ENCODE measurements at places on chromosomes 1 and 21. TPM values are rescaled to one million over a fixed set of nuclear protein-coding genes. Genes with fewer than 3 reads are reported as not detected.

The F3 gene
- 16.7 TPM for total RNA-seq

The PALMD gene
- total RNA-seq: 23.2 TPM

The LCE1D gene
- not detected for total RNA-seq

The DNALI1 gene
- total RNA-seq: 11.8 TPM

The IL22RA1 gene
- not detected for total RNA-seq

The NBPF4 gene
- not detected for total RNA-seq

The CACNA1S gene
- not detected for total RNA-seq

The BSND gene
- total RNA-seq: not detected

The KCNJ9 gene
- total RNA-seq: not detected

The PTPN22 gene
- total RNA-seq: 0.29 TPM

The OR6K3 gene
- total RNA-seq: not detected

The ANKRD34A gene
- 1.3 TPM for total RNA-seq

The RNU1-1 gene
- total RNA-seq: under 0.01 TPM

The LAX1 gene
- total RNA-seq: 0.13 TPM

The SPRR2E gene
- not detected for total RNA-seq

The PTGER3 gene
- total RNA-seq: 5.4 TPM

The MKNK1 gene
- 30.8 TPM for total RNA-seq

The NR5A2 gene
- 4.0 TPM for total RNA-seq

The SLC44A5 gene
- total RNA-seq: 0.17 TPM

The MYOG gene
- total RNA-seq: not detected

The ASAP3 gene
- total RNA-seq: 27.0 TPM

The B3GALT5 gene
- total RNA-seq: 1.2 TPM

The IVL gene
- not detected for total RNA-seq

The KAZN gene
- 11.6 TPM for total RNA-seq

The HHIPL2 gene
- not detected for total RNA-seq

The COL24A1 gene
- 4.6 TPM for total RNA-seq

The GRHL3 gene
- total RNA-seq: not detected

The PDE9A gene
- total RNA-seq: 29.2 TPM

The MCL1 gene
- total RNA-seq: 192 TPM

Data from esophagus muscularis mucosa (tissue), 4 donors.